Inflammatory macrophage (primary cell): ENCODE measurements at places on chromosomes 13 and 19.
A peak's percentile ranks its signal among the peaks of the same experiment; 100 is the strongest.

DNA sequence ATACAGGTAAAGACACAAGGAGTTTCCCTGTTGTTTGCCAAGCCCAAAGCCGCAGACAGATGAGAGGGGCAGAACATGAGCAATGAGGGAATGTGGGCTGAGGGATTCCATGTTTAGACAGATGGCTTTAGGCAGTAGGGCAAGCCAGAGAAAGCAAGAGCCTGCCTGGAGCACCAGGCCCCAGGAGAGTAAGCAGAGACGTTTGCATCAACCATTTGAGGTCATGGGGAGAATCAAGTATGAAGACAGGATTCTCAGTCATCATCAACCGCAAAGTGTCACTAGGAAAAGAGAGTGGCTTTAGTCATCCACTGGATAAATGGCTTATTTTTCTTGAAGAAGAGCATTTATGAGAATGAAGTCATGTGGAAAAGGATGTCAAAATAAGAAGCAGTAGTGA lies 184.7 kb downstream of the COG6 start:
- no peak for DNase-seq

- DNase-seq, result no peak
Observed at GRCh38 chr19:5000120-5000611, 31.3 kb downstream of the KDM4B start.

- no peak for DNase-seq
Observed at GRCh38 chr13:106176117-106176516, 359.3 kb downstream of the EFNB2 start.

DNA sequence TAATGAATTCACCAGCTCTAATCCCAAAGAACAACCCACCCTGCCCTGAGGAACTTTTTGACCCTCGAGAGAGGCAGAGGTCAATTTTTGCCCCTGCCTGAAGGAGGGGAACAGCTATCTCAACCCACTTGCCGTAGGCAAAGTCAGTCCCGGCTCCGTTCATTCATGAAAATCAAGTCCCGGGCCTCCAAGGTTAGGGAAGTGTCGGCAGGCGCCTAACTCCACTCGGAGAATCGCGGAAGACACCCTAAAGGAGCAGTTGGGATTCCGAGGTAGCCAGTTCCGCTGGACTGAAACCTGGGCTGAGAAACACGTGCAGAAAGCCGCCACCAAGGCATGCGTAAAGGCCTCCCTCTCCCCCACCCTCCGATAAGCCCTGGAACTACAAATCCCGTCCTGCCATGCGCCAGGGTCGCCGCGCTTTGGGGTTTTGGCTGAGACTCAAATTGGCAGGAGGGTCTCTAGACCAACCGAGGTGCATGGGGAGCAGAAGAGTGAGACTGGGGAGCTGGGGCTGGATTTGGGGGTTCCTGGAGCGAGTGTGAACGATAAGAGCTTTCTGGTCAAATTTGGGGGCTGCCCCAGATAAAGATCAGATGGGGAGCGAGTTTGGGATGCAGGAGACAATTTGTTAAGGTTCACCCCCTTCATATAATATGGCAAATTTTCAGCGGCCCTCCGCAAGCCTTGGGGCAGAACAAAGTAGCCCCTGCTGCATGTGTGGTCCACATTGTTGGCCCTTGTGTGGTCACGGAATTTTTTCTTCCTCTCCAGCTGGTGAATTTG lies at the start of gene TNPO2:
TNPO2 (minus strand) TSS at position 292 of the 786 bp plus-strand sequence. CDS start 2,955 bp downstream, outside the sequence.
- DNase-seq, result peak; percentile 28

DNA sequence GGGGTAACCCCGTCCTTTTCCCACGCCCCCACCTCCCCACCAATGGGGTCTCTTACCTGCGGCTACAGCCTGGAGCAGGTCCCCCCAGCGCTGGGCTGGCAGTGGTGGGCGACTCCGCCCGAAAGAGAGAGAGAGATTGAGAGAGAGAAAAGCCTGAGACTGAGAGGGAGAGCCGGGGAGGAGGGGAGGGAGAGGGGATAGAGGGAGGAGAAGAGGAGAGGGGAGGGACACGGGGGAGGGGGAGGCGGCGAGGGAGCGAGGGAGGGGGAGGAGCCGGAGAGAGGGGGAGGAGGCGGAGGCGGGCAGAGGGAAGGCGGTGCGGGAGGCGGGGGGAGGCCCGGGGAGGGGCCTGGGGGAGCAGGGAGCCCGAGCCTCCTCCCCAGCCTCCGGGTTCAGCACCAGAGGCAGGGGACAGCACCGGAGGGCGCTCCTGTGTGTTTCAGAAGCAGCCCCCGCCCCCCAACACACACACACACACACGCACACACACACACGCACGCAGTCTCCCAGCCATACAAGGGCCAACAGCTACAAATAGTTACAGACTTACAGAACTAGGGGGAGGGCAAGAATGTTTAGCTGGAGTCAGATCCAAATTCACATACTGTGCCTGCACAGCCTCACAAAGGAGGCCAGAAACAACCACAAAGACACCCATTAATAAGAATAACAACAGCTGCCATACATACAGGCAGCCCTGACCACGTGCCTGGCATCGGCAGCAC lies at the start of gene SLC8A2:
SLC8A2 (minus strand) TSS at position 161 of the 725 bp plus-strand sequence. CDS start 5,490 bp downstream, outside the sequence.
- no peak for DNase-seq

DNA sequence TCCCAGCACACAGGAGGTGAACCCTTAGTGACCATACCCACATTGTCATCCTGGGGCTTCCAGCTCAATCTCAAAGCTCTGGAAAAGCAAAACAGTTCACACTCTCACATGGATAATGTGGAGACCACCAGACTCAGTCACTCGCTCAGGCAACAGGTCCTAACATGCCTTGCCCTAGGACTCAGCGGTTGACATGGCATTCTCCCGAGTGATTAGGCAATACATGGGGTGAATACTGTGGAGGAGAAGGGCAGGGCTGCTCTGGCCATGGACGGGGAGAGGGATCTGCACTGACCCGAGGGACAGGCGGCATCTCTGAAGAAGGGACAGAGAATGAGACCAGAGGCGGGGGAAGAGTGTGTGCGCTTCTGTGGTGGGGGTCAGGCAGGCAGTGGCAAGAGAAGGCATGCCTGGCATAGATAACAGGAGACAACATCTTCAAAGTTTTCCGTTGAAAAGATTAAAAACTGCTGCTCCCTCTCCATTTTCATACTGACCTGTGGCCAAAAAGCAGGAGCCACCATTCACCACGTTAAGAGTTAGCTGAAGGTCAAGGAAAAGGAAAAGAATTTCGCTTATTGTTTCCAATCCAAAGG lies 44.5 kb upstream of the EPHX3 start:
- no peak for DNase-seq

- DNase-seq, result no peak
Observed at GRCh38 chr19:49338023-49338677, 2.9 kb downstream of the CD37 start.

- peak; percentile 65 for DNase-seq
Observed at GRCh38 chr19:36973021-36973843, 57.1 kb downstream of the ZNF568 start.

- DNase-seq, result no peak
Observed at GRCh38 chr19:6020972-6021805, 43.2 kb upstream of the RANBP3 start.

GRCh38 chr19:8794823-8795222 lies 37.3 kb downstream of the ZNF558 start:
- DNase-seq, result no peak

- no peak for DNase-seq
Observed at GRCh38 chr13:109684824-109685202, 101.6 kb downstream of the IRS2 start.

GRCh38 chr19:1470305-1471009 lies 8.6 kb downstream of the C19orf25 start:
- no peak for DNase-seq

- no peak for DNase-seq
Observed at GRCh38 chr19:39927076-39927475, 7.4 kb downstream of the FCGBP start.

- no peak for DNase-seq
Observed at GRCh38 chr13:32019612-32020233, 11.9 kb upstream of the FRY start.

DNA sequence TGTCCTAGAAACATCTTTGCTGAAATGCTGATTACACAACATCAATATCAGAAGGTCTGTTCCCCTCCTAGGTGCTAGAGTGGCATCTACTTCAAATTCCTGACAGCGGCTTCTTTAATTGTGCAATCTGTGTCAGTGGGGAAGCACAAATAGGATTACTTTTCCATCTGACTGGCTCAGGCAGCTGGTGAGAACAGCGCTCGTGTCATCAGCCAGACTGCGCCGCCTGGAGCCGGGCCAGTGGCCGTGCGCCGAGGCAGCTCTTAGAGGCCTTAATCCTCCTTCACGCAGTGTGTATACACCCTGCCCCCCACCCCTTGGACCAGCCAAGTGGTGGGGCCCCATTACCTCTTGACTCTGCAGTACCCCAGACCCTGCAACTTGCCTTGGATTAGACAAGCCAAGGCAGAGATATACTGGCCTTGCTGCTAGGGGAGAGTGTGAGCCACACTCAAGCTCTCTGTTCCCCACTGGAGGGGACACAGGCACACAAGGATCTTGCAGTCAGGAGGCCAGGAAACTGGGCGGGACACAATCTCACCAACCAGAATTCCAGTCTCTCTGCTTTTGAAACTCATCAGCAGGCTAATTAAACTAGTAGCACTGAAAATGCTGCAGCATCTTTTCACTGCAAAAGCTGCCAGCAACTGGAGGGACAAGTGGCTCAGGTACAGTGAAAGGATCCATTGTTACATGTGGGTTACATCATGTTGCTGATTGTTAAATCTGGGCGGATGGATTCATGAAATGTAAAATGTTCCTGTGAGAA lies 48.9 kb upstream of the EPHX3 start:
- DNase-seq, result peak; percentile 36

DNA sequence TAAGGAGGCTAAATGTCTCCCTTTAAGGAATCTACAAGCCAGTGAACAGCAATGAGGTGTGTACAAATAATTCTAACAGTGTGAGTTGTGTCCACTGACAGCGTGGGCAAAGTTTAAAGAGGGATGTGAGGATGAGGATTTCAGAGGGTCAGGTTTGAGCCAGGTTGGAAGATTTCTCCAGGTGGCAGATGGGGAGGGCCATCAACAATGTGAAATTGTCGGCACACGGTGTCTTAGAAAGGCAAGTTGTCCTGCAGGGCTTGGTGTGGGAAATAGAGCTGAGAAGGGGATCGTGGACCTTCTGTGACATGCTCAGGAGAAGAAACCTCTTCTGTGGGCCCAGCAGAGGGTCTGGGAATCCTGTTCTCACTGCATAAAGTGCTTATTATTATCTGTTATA lies 52.1 kb downstream of the ATP8A2 start:
- no peak for DNase-seq

DNA sequence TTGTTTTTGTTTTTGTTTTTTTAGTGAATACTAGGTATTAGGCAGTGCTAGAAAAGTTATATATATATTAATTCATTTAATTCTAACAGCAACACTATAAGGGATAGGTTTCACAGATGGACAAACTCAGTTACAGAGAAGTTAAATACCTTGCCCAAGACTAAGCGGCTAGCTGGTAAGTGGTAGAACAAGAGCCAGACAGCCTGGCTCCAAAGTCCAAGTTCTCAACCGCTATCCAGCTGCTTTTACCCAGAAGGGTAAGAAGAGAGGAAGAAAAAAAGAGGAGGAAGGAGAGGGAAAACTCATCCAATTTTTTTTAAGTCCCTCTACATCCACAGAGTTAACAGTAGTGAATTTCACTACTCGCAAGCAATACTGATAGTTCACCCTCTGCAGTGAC lies 217.0 kb downstream of the SPRY2 start:
- DNase-seq, result no peak

GRCh38 chr13:23372264-23372906 lies 61.1 kb downstream of the SACS start:
- peak; percentile 33 for DNase-seq

- no peak for DNase-seq
Observed at GRCh38 chr19:46885411-46885810, 24.6 kb downstream of the ARHGAP35 start.

- DNase-seq, result peak; percentile 57
Observed at GRCh38 chr13:77697217-77698103, at the start of gene SLAIN1. SLAIN1 (plus strand) TSS chr13:77697687; CDS start chr13:77697914, 227 bp downstream.

DNA sequence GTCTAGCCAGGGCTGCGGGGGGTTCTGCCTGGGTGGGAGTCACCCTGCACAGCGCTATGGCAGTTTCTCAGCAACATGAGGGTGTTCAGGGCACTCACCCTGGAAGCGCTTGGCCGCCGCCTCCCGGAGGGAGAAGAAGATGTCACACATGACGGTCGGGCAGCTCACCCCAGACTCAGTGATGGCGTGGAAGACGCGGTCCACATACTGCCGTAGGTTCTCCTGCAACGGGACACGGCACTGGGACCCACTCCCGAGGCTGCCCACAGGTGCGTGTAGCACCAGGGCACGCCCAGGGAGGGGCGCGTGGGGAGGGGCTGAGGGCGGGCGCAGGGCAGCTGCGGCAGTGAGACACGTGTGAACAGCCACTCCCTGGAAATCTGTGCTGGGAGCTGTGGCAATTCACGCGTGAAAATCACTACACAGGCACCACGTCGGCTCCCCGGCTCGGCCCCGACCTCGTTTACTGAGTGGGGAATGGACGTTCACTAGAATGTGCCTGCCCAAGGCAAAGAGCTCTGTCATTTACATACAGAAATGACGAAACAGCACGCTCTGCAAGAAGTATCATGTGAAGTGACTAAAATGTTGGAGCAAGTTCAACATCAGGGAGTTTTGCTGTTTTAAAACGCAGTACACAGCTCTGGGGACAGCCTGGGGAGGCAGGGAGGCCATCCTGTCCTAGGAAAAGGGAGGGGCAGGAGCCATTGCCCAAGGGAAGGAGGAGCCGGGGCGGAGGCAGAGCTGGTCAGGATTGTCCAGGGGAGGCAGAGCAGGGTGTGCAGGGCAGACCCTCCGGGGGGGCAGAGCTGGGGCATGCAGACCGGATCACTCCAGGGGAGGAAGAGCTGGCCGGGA lies 41.5 kb upstream of the C13orf46 start:
- DNase-seq, result no peak

DNA sequence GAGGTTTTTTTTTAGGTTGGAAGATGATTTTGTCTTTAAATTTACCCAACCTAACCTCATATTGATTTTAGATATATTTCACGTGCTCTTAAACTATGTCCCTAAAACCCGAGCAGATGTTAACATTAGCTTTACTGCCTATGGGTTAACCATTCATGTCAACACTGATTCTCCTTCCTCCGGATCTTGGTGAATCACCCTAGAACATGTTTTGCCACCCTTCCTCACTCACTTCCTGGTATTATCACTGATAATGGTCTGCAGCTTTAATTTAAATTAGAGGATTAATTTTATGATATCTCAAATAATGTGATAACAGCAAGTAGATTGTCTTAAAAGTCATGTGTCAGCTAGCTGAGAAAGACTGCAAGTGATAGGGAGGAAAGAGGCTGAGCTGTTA lies 31.9 kb downstream of the HTR2A start:
- peak; percentile 41 for DNase-seq

DNA sequence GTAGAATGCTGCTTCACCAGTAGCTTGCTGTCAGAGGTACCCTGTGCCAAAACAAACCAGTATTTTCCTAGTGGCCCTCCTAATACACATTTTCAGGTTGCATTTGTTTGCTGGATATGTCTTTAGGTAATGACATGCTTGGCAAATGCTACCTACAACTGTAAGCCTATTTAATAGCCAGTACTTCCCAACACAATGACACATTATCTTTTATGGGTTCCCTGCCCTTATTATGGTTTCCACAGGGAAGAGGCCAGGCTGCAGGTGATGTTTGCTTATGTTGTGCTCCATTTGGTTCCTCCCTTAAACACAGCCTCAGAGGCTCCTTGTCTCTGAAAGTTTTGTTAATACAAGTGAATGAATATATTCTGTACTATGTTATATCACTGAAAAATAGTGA lies 24.7 kb downstream of the FRY start:
- no peak for DNase-seq

- no peak for DNase-seq
Observed at GRCh38 chr13:42623916-42624315, 50.0 kb downstream of the TNFSF11 start.

GRCh38 chr13:31873145-31873544 lies 133.8 kb downstream of the RXFP2 start:
- DNase-seq, result no peak
